GM20000 (cell line): ENCODE measurements at places on chromosomes 3 and 15.
A peak's percentile ranks its signal among the peaks of the same experiment; 100 is the strongest.

DNA sequence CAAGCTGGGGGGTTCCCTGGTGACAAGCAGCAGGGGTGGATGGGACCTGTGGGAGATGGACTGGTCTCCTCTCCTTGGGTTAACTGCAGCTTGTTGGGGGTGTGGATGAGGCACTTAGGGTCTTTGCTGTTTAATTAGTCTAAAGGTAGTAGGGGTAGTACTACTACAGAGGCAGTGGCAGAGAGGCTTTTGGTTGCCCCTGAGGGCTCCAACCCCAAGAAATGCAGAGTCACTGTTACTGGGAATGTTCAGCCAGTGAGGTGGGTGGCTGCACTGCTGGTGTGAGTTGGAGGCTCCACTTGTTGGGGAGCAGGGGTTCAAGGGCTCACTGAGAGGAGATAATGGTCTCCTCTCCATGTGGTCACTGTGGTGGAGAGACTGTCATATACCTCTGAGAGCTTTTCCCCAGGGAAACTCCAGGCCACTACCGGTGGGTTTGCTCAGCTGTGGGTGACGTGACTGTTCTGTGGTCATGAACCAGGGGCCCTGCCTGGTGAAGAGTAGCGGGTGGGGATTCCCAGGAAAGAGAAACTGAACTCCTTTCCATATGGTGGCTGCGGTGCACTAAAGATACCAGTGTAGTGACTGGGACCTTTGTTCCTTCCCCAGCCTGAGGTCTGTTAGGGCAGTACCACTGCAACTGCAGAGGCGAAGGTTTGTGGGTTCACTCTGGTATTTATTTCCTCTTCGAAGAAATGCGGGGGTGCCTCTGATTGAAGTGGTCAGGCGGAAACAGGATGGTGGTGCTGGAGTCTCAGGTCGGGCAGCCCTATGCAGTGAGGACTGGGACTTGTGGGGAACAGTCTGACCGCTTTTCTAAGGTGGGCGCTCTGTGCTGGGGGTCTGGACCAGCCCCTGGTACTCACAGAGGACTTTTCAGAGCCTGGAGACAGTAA, 68.9 kb upstream of the TNFSF10 start:
- DNase-seq = peak; percentile 66

GRCh38 chr3:46578973-46579755, 13.1 kb upstream of the LRRC2 start:
- DNase-seq = no peak

GRCh38 chr3:133377396-133377795, 22.5 kb upstream of the BFSP2 start:
- DNase-seq = peak; percentile 48

DNA sequence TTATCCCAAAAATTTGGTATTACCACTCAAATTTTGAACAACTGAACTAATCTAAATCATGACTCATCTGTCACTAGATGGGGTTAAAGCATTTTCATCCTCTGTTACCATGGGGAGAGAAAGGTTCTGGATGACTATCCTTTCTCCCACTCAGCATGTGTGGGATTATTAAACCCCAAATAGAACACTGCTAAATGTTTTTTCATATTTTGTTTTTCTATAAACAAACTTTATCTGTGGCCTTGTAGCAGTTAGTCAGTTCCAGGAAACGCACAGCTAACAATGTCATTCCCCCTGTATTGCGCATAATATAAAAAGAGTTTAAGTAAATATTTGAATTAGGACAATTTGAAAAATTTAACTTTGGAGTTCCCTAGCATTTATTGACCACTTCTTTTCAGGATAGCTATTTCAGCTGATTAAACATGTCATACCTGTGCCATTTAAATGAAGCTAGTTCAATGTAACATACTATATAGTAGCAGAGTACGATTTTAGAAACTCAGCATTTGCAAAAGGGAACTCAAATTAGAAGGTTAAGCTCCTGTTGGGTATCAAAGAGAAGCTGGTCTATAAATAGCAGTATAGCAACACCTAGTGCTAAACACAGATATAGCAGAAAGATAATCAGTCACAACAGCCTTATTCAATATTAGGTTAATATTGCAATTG, 9.2 kb upstream of the TMEM212 start:
- DNase-seq = peak; percentile 36

- no peak for DNase-seq
Observed at GRCh38 chr15:71203586-71204474, 88.6 kb downstream of the THSD4 start.

DNA sequence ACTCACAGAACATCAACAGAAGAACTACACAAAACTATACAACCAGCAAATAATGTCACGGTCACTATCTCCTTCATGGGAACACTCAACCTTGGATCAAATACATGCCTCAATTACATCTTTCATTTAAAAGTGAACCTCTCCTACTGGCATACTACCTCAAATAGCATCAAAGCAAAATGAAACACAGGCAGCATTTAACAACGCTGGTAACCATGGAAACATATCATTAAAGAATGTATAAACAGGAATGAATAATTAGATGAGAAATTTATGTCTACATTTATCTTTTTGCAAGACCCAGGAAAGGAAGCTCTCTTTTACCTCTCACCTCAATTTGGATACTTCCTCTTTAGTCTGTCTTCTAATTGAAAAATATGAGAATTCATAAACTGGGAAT, 172.4 kb downstream of the SPATA16 start:
- DNase-seq = no peak

GRCh38 chr3:46186471-46187340, 21.4 kb downstream of the CCR1 start:
- DNase-seq = peak; percentile 65

GRCh38 chr3:15822281-15822680, 24.5 kb upstream of the ANKRD28 start:
- no peak for DNase-seq

GRCh38 chr3:134956395-134956794, 161.3 kb downstream of the EPHB1 start:
- DNase-seq = no peak

GRCh38 chr3:66400411-66401156, 100.2 kb downstream of the LRIG1 start:
- DNase-seq = no peak

- DNase-seq = no peak
Observed at GRCh38 chr3:155196131-155197021, 97.1 kb downstream of the STRIT1 start.

- DNase-seq = no peak
Observed at GRCh38 chr3:10516544-10517452, 11.4 kb upstream of the ATP2B2 start.

GRCh38 chr3:99920481-99921376, 103.1 kb downstream of the CMSS1 start:
- no peak for DNase-seq

DNA sequence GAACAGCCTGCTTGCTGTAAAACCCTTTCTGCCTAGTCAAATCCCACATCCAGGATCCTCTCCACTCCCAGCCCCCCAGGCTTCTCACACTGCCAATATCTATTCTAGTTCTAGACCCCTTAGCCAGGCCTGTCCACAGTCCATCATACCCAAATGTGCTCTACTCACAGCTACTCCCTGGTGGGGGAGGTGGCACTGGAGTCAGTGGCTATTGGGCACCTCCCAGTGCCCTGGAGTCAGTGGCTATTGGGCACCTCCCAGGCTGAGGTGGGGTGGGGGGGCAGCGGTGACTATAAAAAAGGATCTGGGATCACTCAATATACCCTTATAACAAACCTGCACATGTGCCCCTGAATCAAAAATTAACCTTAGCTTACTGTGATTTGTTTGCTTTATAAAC, 773 bp upstream of the DISP2 start:
- no peak for DNase-seq

DNA sequence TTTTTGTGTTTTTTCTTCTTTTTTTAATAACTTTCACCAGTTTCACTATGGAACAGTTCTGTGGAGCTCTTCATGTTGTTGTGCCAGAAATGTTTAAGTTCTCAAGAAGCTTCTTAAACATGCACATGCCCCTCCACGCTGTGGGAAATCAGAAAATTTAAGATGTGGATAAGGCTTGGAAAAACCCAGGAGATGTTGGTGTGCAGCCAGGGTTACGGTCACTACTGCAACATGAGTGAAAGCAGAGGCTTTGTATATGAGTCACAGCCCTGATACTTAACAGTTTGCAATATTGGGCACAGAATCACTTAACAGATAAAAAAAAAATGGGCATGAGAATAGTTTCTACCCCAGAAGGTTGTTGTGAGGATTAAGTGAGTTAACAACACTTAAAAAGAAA, 399.9 kb downstream of the LRTM1 start:
- no peak for DNase-seq

DNA sequence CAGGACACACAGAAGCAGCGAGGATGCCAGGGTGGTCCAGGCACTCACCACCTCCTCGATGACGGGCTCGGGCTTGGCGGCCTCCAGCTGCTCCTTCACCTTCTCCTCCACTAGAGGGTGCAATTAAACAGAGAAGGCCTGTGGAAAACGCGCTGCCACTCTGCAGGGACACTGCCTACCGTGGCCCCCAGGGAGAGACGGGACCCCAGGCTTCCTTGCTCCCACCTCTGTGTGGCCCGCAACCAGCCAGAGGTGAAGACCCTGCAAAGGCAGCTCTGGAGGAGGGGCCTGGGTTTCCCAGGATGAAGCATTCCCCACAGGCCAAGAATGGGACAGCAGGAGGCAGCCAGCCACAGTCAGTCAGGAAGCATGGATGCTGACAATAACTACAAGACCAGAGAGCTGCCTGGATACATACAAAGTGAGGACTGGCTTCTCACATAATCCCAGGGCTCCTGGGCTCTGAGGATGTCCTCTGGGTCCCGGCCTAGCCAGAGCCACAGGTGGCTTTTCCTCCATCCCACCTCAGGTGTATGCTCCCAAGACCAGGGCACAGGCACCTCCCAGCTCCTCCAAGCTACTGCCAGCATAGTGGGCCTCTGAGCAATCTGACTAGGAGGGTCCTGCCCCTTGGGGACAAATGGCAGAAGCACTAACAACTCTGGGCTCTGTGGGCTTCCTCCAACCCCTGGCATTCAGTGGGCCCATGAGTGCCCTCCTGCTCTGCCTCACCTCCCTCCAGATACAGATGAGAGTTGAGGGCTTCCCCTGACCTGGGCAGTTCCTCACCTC, 46.2 kb downstream of the PTH1R start:
- DNase-seq = no peak

GRCh38 chr3:121592856-121593702, at the start of gene FBXO40:
TSS of gene FBXO40 (plus strand) at chr3:121593379. CDS start at chr3:121620576, 27,197 bp downstream.
- DNase-seq = no peak

DNA sequence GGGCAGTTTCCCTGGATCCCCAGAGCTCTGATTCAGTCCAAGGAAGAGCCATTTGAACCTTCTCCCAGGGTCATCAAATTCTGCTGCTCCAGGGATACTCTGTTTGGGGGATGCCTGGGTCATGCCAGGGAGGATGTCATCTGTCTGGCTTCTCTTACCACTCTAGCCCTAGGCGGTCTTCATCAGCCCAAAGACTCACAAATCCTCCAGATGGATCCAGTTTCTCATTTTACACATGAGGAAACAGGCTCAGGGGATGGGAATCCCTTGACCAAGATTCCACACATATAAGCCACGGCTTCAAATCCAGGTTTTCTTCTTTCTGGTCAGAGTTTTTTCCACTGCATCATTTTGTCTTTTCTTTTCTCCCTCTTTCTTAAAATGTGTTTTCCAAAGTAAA, 36.7 kb downstream of the SLC28A1 start:
- DNase-seq = no peak

GRCh38 chr3:195258449-195259153, 12.4 kb downstream of the XXYLT1 start:
- DNase-seq = no peak

- no peak for DNase-seq
Observed at GRCh38 chr3:23748398-23749110, 57.2 kb upstream of the UBE2E1 start.

GRCh38 chr15:79967298-79968182, 3.5 kb downstream of the BCL2A1 start:
- DNase-seq = no peak

DNA sequence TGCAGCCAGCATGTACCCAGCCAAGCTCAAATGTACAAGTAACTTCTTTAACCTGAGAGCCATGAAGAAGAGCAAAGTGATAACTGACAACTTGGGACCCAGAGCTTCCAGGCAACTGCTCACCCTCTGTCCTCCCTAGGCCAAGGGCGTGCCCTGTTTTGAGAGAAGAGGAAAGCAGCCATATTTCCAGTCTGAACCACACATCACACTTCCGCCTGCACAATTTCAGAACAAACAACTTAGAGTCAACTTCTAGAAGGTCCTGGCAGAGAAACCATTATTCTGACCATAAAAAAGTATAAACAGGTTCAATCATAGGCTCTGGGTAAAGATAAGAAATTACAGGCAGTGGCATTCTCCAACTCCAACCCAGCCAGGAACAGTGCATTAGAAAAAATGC, 50.1 kb downstream of the ITGB5 start:
- DNase-seq = no peak
